ENCODE measurements at places on chromosomes 7 and 10.

GRCh38 chr7:117169907-117170306 is 153.0 kb downstream of the WNT2 start:
- no peak for DNase-seq

DNA sequence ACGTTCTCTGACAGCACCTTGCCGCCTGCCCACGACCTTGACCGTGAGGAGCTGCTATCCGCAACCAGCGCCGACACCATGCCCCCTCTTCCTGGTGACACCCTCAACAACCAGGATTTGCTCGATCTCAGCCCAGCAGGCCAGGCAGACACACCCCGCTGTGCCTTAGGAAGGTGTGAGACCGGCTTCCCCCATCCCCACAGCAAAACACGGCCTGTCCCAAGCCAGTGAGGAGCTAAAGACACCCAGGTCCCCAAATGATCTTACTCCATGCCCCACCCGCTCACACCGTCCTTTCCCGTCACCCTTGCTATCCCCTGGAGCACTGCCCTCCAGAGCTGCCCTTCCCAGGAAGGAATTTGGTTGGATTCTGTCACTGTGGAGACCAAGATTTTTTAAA is 21.3 kb upstream of the TTYH3 start:
- DNase-seq, result no peak

GRCh38 chr10:103472005-103472404 is 7.0 kb downstream of the CALHM3 start:
- no peak for DNase-seq

DNA sequence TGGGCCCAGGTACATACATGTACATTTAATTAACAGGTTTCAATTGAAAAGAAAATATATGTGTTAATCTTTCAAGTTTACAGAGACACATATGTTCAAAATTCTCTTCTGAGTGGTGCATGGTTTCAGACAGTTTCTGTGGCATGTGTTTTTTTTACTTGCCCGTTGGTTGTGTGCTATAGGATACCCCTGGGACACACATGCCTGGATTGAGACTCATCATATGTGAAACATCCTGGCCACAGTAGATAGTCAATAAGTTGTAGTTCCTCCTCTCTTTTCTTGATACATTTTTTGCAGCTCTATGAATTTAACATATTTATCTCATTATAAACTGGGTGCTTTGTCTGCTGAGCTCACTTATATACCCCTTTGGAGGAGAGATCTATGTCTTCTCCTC is 207.8 kb upstream of the CTBP2 start:
- DNase-seq, result no peak

- DNase-seq, result peak; percentile 2
These were observed 149.5 kb downstream of the SFMBT2 start for GRCh38 chr10:7261351-7261750.

GRCh38 chr7:131720703-131721102 is 164.3 kb upstream of the PODXL start:
- DNase-seq, result no peak

DNA sequence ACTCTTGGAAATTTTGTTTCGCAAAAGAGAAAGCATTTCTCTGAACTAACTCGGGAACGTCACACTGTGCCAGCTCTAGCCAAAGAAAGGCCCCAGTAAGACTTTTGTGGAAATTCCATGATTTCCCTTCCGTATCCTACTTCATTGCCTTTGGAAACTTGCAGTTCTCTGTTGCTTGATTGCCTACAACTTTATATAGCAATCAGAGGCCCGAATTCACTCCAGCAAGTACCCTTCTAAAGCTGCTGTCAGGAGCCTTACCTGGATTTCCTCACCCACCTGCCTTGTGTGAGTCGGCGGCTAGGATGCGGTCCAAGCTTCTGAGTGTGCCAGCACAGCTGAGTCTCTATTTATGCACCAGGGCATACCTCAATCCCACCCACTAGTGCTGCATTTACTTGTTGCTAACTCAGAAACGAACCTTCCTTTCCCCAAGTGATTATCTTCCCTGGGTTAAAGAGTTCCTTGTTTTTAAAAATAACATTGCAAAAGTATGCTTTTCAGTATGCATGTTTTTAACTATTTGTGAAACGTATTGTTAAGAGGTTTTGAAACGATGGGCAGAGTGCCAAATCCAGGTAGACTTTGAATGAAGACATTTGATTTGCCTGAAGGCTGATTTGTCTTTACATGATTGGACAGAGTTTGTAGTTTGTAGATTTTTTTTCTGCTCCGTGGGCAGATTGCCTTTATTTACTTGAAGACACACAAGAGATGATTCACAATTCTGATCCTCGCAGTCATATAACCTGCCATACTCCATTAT is at the start of gene AGR2:
TSS of gene AGR2 (minus strand) at position 326 of the 766 bp plus-strand sequence. CDS start 3,203 bp downstream, outside the sequence.
- DNase-seq, result no peak

DNA sequence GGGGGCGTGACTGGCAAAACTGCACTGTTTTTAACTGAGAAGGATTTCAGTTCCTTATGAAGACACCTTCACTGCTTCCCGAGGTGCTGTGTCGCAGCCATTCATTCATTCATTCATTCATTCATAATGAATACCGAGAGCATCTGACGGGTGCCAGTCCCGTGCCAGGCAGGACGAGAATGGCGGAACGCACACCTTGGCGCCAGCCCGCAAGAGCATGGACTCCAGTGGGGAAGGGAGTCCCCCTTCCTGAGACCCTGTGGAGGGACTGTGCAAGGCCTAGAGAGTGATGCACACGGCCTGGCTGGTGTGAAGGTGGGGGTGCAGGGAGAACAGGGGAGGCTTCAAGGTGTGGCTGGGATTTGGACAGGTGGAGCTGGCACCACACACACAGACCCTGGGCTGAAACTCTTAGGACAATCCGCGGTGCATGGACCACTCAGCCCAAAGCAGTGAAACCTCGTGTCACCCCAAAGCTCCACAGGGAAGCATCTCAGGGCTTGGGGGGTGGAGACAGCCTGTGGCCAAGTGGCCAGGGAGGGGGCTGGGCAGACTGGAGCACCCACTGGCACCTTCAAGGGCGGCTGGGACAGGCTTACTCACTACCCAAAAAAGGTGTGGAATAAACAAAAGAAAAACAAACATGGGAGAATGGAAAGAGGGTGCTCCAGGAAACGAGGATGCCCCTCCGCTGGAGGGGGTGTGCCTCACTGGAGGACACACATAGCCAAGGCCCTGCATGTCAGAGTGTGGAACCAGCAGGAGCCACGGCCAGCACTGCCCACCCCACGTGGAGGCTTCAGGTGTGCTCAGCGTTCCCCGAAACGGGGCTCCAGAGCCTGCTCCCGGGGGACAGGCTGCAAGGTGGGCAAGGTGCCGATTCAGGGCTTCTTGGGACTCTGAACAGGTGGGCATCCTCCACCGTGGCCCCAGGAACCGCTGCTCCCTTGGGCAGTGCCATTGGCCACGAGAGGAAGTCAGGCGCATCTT is 37.7 kb downstream of the EBF3 start:
- DNase-seq, result no peak

DNA sequence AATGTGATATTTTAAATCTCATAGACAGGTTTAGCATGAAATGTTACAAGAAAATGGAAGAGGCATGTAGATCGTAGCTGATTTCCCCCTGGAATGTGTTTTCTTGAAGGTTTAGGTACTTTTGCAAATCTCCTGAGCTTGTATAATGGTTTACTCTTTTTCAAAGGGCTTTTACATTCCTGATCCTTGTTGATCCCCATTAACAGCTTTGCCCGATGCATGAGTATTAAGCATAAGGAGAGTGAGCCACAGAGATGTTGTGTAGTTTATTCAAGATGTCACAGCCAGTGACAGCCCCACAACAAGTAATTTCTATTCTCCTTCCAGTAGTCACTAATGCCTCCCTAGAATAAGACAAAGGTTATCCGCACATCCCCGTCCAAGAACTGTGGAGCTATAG is 103.7 kb downstream of the SKIDA1 start:
- no peak for DNase-seq

DNA sequence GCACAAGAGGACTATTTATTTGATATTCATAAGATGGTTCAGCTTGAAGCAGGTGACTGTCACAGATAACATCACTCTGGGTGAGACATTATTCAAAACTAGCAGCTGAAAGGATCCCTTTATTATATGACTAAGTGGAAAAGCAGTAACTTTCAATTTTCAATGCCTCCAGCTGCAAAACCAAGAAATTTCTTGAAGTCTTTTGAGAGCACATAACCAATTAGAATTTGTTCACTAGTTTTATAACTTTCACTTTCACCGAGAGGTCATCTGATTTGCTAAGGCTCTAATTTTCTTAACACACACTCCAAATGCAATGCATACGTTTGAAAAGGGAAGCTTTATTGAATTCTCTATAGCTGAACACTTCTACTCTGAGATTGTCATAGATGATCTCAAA is 88.6 kb upstream of the KLF14 start:
- peak; percentile 5 for DNase-seq

GRCh38 chr10:71740069-71740653 is 20.6 kb upstream of the C10orf105 start:
- DNase-seq, result no peak

GRCh38 chr10:125054669-125055268 is 105.6 kb downstream of the CTBP2 start:
- no peak for DNase-seq

- no peak for DNase-seq
These were observed 6.9 kb upstream of the ZNF33A start for GRCh38 chr10:38003588-38003987.

- DNase-seq, result no peak
These were observed at the start of gene RBM20 for GRCh38 chr10:110643653-110644597. Gene RBM20 (plus strand): TSS chr10:110644336. CDS start chr10:110644455, 119 bp downstream.

DNA sequence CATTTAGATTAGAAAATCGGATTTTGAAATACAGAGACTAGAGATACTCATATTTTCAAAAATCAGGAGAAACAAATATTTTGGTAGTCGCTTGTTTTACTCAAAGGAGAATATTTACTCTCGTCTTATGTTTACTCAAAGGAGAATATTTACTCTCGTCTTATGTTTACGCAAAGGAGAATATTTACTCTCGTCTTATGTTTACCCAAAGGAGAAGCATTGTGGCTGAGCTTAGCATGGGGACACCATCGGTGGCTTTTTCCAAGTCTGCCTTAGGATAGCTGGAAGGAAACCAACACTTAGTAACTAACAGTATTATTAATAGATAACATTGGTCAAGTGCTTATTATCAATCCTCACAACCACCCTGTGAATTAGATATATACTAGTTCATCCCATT is 71.8 kb downstream of the SNX10 start:
- no peak for DNase-seq

- no peak for DNase-seq
These were observed 376.9 kb upstream of the MGMT start for GRCh38 chr10:129090165-129090564.

DNA sequence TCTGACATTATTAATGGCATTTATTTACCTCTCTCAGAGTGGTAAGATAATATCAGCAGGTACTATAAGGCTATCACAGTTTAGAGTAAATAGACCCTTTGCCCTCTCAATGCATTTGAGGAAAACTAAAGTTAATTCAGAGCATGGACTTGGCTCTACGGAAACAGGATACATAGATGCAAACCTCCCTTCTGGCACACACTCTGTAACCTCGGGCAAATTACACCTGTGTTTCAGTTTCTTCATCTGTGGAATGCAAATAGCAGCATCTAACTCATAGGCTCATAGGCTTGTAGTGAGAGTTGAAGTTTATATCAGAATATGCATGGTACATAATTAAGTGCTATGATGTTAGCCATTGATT is 5.6 kb downstream of the RAPGEF5 start:
- DNase-seq, result no peak

- DNase-seq, result peak; percentile 79
These were observed 238.5 kb upstream of the MAGI2 start for GRCh38 chr7:79692015-79692414.

GRCh38 chr10:75236178-75236825 is 545 bp upstream of the COMTD1 start:
- DNase-seq, result no peak

DNA sequence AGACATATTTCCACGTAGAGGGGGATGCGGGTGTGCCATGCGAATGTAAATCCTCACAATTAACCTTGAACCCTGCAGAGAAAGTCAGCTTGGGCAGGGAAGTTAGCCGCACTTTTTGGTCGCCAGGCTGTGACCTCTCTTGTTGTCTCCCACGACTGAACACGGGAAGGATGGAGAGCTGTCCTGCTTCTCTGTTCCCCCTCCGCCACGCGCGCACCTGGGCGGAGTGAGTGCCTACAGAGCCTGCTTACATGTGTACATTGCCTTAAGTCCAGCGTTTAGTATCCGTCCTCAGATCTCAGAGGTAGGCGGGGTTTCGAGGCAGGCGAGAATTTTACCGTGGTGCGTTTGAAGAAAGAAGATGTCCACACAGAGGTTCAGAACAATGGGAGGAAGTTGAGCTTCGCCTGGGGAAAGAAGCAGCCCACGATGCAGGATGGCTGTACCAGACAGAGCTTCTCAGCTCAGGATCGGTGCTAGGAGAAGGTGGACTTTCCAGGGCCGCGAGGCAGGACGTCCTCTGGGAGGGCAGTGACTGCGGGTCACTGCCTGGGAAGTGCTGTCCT is 482 bp upstream of the ERCC6 start:
- no peak for DNase-seq

- DNase-seq, result no peak
These were observed 79.9 kb downstream of the GPR26 start for GRCh38 chr10:123746061-123746460.

DNA sequence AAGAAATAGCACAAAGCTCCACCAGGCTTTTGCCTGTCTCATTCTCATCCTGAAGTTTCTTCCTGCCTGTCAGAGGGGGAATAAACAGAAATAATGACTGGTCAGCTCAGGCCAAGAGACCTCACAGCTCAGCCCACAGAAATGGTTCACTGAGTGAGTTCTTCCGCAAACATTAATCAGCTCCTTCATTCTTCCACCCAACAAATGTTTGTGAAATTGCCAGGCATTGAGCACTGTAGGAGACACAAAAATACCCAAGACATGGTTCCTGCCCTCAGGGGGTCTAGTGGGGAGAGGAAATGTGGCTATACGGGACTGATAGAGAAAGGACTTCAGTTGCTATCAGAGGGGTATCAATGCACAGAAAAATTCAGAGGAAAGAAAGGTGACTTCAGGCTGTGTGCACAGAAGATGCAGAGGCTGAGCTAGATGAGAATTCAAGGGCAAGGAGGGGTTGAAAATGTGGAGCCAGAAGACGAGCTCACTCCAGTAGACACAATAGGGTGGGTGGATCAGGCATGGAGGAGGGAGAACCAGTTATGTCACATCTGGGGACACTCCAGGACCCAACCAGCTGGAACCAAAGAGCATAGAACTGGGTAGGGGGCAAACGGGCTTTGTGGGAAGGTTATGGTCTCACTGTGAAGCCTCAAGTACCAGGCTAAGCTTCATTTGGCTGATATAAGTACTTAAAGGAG is 20.9 kb downstream of the MYOF start:
- DNase-seq, result no peak
